ENCODE measurements at places on chromosomes 7 and 10. TPM values are rescaled to one million over a fixed set of nuclear protein-coding genes. Genes with fewer than 3 reads are reported as not detected.

- no peak for DNase-seq
- peaks cover 5% of the 10 kb centered on the region for H3K27me3 ChIP-seq
- no peaks in the 10 kb centered on the region for H3K36me3 ChIP-seq
- no peak within 1 kb of the TSS for H3K4me3 ChIP-seq
- H3K27ac ChIP-seq = no peak within 1 kb of the TSS
- peaks cover 12% of the 10 kb centered on the region for H3K4me1 ChIP-seq
These were observed at the start of gene TMEM273 for GRCh38 chr10:49187950-49188761. TMEM273 (minus strand) TSS chr10:49188391; CDS start chr10:49188336, 55 bp downstream.

DNA sequence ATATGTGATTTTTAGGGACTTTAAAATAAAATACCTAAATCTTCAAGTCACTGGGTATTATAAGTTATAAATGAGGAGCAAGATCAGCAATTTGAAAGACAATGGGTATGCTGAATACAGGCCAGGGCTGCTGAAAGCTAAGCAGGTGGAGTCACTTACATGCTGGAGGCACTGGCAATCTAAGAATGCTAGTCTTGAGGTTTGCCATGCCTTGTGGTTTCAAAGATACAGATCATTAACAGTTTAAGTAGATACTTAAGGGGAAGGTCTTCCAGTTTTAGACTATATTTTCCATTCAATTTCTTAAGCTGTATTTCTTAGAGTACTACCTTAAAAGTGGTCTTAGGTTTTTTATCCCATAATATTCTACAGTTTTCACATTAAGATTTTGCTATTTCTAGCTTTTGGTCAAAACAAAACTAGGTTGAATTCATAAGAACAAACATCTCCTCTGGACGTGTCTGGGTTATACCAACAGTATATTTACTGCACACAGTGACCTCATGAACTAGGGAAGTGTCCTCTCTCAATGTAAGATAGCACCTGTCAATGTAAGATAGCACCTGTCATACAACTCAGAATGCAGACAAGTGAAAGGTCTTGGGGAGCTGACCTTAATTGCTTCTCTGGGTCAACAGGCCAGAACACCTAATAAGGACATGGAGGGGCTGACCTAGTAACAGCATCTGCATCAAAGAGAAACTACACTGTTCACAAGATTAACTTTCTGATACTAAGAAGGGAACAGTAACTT is 2.0 kb downstream of the SRI start:
- H3K4me3 ChIP-seq = peak overlapping the region; percentile 97
- H3K27me3 ChIP-seq = no peaks in the 10 kb centered on the region
- peaks cover 5% of the 10 kb centered on the region for H3K36me3 ChIP-seq
- peaks cover 15% of the 10 kb centered on the region for H3K4me1 ChIP-seq
- no peak for DNase-seq

DNA sequence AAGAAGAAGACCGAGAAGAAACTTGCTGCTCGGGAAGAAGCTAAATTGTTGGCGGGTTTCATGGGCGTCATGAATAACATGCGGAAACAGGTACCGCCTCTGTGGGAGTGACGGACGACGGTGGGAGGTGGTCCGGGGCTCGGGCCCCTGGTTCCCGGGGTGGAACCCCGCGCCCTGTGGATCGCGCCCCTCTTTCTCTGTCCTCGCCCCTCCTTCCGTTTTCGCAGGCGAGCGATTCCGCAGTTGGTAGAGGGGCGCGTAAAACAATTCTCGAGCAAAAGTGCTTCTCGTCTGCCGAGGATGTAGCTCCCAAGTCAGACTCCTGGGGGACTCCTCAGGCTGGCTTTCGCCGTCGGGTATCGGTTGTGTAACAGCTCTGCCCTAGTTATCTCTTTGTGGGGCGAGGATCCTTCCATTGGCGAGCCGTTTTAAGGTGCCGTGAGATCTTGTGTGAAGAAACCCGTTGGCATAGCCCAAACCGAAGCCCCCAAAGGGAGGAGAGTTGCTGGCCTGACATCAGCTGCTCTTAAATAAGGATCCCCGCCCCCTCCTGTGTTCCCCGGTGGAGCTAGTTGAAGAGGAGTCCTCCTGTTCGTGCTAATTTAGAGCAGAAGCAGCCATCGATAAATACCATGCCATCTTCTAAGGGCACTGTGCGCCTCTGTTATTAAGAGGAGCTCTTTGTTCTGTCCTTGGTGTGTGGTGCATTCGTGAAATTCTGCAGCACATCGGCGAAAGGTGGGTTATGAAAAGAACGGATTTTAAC is 655 bp downstream of the KLHL7 start:
- peak overlapping the region; percentile 90 for H3K27ac ChIP-seq
- H3K27me3 ChIP-seq = no peaks in the 10 kb centered on the region
- H3K36me3 ChIP-seq = peaks cover 6% of the 10 kb centered on the region
- H3K4me1 ChIP-seq = peaks cover 4% of the 10 kb centered on the region
- H3K4me3 ChIP-seq = peak overlapping the region; percentile 93
- peak; percentile 61 for DNase-seq

- no peak overlapping the region for H3K4me3 ChIP-seq
- DNase-seq = no peak
- no peaks in the 10 kb centered on the region for H3K27me3 ChIP-seq
- H3K27ac ChIP-seq = no peak overlapping the region
These were observed 21.1 kb downstream of the HNRNPA2B1 start for GRCh38 chr7:26179422-26179821.

Gene H2BK1
- total RNA-seq = 6.4 TPM

GRCh38 chr7:425794-426188 is 93.9 kb downstream of the PDGFA start:
- H3K27ac ChIP-seq = no peak overlapping the region
- no peaks in the 10 kb centered on the region for H3K36me3 ChIP-seq
- no peaks in the 10 kb centered on the region for H3K27me3 ChIP-seq
- DNase-seq = no peak

Gene ADAM8
- total RNA-seq = 21.8 TPM
